ENCODE measurements at places on chromosomes 3 and 15.

DNA sequence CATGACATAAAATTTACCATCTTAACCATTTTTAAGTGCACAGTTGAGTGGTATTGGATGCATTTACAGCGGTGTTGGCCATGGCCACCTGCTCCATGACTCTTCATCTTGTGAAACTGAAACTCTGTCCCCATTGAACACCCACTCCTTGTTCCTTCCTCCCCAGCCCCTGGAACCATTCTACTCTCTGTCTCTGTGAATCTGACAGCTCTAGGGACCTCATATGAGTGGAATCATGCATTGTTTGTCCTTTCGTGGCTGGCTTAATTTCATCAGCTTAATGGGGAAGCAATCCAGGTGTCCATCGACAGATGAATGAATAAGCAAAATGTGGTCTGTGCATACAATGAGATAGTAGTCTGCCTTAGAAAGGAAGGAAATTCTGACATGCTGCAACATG lies 42.5 kb downstream of the PLXNA1 start:
- DNase-seq = no peak

GRCh38 chr3:69761896-69762767 lies 22.9 kb downstream of the MITF start:
- no peak for DNase-seq

GRCh38 chr15:68672251-68672650 lies 93.5 kb downstream of the CORO2B start:
- no peak for DNase-seq

DNA sequence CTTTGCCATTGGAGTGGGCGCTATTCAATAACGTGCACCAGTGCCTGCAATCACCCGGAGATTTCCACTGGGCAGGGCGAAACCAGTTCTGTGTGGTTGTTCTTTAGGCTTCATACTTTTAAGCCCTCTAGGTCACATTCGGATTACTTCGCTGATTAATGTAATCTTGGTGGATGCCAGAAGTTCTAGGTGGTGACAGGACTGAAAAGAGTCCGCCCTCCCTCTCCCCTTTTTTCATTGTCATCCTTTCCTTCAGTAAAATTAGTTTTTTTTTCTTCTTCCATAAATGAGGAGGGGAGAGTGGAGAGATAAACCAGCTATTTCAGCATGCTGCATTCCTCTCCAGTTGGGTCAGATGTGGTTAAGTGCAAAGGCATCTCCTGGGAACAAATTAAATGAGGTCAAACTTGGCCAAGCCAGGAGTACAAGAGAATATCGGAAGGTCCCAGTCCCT lies 2.3 kb upstream of the SLC2A2 start:
- DNase-seq = no peak

- no peak for DNase-seq
These were observed 229.9 kb downstream of the NR2F2 start for GRCh38 chr15:96560246-96560895.

GRCh38 chr3:99418209-99418635 lies 220.2 kb upstream of the COL8A1 start:
- no peak for DNase-seq

DNA sequence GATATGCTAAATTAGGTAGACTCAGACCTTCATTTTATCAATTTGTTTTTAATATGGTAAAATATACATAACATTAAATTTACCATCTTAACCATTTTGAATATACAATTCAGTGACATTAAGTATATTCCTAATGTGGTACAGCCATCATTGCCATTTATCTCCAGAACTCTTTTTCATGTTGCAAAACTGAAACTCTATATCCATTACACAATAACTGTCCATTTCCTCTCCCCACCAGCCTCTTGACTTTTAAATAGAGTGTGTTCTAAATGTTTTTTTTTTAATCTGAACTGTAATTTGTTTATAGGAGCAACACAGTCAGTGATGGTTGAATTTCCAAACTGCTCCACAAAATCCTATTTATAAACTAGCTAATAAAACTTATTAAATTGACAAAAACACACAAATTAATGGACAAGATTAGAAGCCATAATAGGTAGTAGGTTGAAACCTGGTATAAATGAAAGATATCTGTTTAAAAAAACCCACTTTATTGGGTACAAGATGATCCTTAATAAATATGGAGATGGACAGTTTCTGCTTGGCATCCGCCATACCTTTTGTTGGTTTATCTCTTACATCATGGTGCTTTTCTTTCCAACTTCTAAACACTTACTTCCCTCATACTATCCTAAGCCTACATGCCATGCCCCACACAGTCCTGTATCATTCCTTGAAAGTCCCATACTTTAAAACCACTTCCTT lies 142.4 kb downstream of the ZPLD1 start:
- DNase-seq = no peak

- DNase-seq = no peak
These were observed 138.5 kb downstream of the RAB11A start for GRCh38 chr15:66007663-66008262.

DNA sequence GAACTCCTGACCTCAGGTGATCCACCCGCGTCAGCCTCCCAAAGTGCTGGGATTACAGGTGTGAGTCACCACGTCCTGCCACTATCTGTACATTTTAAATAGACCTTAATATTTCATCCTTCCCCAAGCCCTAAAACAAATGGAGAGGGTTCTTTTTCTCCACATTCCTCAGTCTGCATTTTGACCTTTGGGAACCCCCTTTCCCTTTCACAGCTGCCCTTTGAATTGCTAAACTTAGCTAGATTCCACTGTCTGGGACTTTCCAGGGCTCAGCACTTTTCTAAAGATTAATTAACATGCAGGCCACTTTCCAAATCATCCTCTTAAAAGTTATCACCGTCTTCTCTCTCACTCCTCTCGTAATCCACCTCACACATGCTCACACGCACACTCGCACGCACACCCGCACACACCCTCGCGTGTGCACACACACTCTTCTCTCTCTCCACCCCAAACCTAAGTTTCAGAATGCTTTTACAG lies 124.2 kb downstream of the TMCO5A start:
- no peak for DNase-seq

GRCh38 chr3:27607370-27607769 lies 114.8 kb downstream of the EOMES start:
- DNase-seq = no peak

DNA sequence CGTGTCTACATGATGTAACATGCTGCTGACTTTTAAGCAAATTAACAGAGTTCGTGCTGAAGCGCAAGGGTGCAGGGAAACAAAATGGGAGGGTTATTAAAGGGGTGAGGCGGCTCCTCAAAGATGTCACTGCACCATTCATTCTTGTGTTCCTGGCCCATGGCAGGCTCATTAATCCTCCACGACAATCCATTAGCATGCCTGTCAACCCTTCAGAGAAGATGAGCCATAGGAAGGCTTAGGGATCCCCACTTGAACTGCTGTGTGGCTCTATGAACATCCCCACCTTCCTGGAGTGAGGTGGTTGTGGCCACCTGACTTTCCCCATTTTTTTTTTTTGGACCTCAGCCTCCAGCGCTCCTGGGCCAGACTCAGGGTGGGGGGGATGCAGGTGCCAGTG lies 45.8 kb downstream of the IGF1R start:
- DNase-seq = no peak

- no peak for DNase-seq
These were observed 14.3 kb upstream of the LIMD1 start for GRCh38 chr3:45580112-45580765.

- DNase-seq = no peak
These were observed 11.1 kb downstream of the ADAMTS7 start for GRCh38 chr15:78800189-78800588.

DNA sequence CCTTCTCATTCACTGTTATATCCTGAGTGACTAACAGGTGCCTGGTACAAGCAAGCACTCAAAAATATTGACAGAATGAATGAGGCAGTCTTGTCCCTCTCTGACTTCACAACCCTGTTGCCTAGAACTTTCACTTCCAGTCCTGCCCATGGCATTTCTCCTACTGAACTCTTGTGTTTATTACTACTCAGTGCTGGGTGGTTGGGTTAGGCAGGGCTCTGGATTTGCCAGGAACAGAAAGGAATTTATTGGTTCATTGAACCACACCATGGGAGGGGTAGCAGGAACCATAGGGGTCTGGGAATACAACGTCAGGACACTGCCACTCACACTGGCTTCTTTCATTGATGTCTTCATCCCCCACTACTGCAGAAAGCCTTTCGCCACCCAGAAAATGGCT lies 41.9 kb upstream of the SEMA4B start:
- no peak for DNase-seq

DNA sequence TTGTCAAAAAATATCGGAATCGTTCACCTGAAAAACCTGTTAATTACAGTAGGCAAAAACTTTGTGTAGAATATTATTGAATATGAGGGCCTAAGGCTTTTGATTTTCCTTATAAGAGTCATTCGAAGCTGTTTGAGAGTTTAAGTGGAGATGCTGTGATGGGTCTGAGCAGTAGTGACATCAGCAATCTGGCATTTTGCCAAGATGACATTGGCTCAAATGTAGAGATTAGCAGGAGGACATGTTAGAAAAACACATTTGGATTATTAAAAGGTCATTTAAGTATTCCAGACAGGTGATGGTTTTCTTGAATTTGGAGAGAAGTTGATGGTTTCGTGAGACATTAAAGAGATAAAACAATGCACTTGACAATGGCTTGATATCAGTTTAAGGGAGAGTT lies 12.9 kb downstream of the OR5AC2 start:
- DNase-seq = no peak

- no peak for DNase-seq
These were observed 25.5 kb downstream of the ZXDC start for GRCh38 chr3:126450219-126450618.

DNA sequence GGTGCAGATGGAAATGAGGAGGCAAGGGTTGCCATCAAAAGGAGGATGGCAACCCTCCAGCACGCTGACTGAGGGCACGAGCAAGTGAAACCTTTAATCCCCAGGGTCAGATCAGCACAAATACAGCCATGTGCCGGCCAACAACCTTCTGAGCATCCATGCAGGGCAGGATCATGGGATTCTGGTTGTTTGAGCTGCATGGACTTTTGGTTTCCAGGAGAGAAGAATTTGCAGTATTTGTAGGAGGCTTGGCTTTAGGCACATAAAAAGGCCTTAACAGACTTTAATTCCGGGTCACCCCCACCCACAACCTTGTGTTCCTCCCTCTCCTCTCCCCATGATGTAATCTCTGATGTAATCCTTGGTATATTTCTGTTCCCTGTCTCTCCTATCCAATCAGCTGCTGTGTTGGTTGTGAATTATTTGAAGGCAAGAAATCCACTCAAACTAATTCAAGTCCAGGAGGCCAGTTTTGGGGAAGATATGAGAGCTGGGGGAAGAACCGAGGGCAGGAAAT lies 254.3 kb downstream of the SHQ1 start:
- no peak for DNase-seq

- no peak for DNase-seq
These were observed 25.3 kb downstream of the PLA2G4D start for GRCh38 chr15:42069025-42069424.

GRCh38 chr15:42359985-42360384 lies 684 bp downstream of the CAPN3 start:
- DNase-seq = no peak

DNA sequence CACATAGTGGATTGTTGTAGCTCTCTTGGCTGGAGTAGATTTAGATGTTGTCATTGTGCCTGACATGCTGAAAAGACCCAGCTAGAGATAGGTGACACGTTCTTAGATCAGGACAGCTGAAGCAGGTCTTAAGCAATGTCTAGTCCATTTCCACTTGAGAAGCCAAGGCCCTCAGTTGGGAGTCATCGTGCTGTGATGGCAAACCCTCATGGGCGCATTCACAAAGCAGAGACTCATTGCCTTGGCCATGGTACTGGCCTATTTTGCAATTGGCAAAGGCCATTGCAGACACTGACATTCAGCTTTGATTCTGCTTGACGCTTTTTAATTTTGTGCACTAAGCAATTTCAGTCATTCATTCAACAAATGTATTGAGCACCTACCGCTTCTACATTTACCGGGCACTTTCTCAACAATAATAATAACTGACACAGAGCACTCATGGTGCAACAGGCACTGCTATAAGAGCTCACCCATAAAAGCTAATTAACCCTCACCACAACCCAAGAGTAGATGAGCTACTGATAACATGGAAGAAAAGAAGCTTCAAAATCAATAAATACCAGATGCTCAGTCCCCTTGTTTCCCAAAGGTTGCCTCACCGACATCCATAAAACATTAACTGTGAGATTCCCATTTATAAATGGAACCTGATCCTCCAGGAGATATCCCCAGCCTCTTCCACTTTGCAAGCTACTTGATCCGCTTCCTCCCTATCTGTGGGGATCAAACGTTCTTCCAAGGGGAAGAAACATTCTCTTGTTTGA lies 200.1 kb downstream of the TLE3 start:
- no peak for DNase-seq

DNA sequence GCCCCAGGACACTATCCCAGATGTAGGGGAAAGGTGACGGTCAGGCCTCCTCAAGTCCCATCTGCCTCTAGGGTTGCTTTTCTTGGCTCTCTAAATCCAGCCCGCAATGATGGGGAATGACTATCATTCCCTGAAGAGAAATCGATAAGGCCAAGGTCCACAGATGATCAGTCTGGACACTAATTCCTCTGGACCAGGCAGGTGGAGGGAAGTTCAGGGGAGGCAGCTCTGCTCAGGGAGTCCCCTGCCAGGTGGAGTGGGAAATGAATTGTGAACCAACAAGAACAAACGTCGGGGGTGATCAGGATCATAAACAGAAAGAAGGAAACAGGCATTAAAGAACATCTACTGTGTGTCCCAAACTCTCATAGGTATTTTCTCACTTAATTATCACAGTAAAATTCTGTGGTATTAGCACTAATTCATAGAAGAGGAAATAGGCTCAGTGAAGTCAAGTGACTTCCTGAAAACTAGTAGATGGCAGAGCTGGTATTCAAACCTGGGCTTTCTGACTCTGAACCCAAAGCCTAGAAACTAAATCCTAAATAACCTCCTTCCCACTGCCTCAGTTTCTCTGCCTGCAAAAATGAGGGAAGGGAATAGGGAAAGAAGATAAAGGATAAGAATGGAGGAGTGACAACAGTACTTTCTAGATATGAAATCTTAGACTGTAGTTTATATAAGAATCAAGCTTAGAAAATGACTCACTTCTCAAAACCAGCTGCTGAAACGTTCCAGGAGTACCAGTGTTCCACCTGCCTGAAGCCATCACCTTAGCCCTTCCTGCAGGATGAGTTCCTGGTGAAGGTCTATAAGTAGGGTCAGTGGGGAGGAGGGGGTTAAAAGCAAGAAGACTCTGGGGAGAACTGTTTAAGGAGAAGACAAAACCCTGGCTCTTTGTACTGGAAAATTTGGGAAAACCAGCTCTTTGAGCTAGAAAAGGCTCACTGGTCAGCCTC lies 7.5 kb downstream of the BMF start:
- DNase-seq = no peak

GRCh38 chr3:58074997-58075396 lies 66.8 kb downstream of the FLNB start:
- DNase-seq = no peak

- DNase-seq = no peak
These were observed 9.9 kb downstream of the KY start for GRCh38 chr3:134640872-134641470.

All from T-helper 22 cell (primary cell).